ENCODE measurements at places on chromosomes 1 and 21. TPM values are rescaled to one million over a fixed set of nuclear protein-coding genes. Genes with fewer than 3 reads are reported as not detected.

GRCh38 chr21:41052820-41053555 is 115.0 kb upstream of the BACE2 start:
- no peak for DNase-seq

DNA sequence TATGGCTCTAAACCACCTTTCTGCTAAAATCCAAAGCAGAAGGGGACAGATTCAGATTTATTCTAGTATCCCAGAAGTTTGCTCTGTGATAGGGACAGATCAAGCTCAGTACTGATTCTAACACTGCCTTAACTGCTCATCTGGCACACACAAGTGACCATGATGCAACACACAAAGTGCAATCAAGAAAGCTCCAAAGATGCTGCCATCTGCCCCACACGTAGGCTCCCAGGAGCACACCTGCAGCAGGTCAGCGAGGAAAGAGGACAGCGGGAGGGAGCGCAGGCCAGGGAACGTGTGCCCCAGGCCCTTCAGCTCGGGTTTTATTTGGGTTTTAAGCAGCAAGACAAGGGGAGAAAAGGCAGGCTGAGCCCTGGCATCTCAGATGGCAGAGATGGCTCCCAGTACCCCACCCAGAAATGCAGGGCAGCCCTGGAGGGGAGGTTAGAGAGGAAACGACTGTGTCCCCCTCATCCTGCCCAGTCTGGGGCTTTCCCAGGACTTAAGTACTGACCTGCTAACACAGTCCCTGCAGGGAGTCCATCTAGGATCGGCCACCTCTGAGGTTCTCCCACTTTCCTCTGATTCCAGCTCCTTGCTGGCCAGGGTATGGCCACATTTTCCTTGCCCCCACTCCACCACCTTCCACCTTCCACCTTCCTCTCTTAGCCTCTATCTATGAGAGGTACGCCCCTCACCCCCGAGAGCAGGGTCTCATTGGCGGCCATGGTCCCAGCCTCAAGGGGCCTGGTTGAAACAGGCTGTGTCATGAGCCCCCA is 1.2 kb downstream of the TRIM11 start:
- no peak for DNase-seq

The ADGRL4 gene
- 15.2 TPM for total RNA-seq

DNA sequence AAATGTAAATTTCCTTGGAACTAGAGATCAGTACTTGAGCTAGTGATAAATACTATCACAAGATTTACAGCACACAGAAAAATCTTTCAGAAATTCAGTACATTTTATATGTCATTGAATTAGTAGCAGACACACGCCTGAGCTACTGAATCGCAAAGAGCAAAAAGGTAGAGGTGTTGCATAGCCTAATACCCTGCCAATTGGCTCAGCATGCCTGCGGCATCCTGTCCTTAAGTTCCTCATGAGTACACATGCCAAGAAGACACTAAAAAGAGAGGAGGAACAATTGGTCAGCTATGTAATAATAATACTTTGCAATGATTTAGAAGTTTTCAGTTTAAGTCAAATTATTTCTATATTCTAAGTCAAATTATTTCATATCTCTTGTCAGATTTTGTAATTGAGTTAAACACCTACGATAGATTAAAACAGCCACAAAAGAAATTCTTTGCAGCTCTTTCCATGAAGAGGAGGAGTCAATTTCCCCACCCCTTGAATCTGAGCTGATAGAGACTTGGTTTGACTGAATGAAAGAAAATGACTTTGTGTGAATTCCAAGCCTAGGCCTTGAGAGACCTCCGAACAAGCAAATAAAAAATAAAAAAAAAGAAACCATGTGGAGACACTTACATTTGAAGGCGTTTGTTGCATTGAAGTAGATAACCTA is 36.2 kb upstream of the PKN2 start:
- no peak for DNase-seq

GRCh38 chr1:232316864-232317263 is 313.1 kb downstream of the SIPA1L2 start:
- no peak for DNase-seq

- DNase-seq = peak; percentile 2
These were observed 642.7 kb upstream of the CXADR start for GRCh38 chr21:16870103-16870502.

The S100A14 gene
- total RNA-seq = 8.8 TPM

The KRTAP21-1 gene
- not detected for total RNA-seq

GRCh38 chr1:25621876-25622275 is 5.3 kb downstream of the MAN1C1 start:
- DNase-seq = no peak

- DNase-seq = no peak
These were observed 54.5 kb upstream of the GADD45A start for GRCh38 chr1:67630438-67631045.

- DNase-seq = no peak
These were observed 1237.8 kb upstream of the ADGRL4 start for GRCh38 chr1:80244372-80244771.

DNA sequence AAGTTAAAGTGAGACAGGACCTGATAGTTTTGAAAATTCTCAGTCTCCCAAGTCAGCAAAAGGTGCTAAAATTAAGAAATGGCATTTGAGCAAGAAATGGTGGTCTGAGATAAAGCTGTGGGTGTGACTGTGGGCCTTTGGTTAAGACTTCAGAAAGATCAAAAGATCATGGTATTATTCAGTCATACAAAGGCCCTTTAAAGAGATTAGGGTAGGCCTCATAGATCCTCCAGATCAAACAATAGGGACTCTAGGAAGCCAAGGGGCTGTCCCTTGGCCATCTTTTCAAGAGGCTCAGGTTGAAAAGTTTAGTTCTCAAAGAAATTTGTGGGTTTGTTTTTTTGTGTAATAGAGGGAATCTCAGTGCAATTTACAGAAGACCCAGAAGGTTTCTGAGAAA is 8.4 kb downstream of the HMGB4 start:
- no peak for DNase-seq

DNA sequence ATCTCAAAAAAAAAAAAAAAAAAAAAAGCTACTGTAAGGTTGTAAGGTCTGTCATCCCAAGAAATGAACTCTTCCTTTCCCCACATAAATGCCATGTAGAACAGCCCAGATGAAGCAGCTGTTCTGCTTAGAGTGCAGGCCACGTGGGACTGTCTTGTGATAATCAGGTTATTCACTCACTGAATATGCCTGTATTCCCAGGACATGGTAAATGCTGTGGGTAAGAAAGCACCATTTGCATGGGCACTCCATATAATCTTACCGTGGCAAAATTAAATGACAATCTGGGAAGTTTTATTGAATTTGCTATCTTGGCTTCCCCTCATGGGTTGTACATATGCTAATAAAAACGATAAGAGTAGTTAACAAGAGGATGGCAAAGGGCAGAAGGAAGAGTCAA is 13.8 kb downstream of the RGS5 start:
- no peak for DNase-seq

DNA sequence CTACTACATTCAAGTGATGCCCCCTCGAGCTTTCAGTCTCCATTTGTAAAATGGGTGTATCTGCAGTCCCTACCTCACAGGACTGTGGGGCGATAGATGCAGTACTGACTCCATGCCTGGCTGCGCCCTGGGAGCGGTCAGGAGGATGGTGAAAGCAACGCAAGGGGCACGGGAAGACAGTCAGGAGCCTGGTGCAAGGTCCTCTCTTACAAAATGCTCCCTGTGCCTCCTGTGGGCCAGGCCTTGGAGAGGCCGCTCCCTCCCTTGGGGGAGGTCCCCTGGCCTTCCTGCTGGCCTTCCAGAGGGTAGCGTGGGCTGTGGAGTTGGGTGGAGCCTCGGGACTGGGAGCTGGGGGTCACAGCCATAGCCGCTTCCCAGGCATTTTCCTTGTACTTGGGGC is 21.6 kb downstream of the FAM151A start:
- DNase-seq = no peak

The LCE1D gene
- total RNA-seq = not detected

- DNase-seq = peak; percentile 59
These were observed 25.4 kb downstream of the SLC19A2 start for GRCh38 chr1:169460191-169460833.

GRCh38 chr21:28133116-28133515 is 859.6 kb downstream of the LTN1 start:
- DNase-seq = no peak

GRCh38 chr1:69126796-69127195 is 440.9 kb upstream of the LRRC7 start:
- DNase-seq = no peak

DNA sequence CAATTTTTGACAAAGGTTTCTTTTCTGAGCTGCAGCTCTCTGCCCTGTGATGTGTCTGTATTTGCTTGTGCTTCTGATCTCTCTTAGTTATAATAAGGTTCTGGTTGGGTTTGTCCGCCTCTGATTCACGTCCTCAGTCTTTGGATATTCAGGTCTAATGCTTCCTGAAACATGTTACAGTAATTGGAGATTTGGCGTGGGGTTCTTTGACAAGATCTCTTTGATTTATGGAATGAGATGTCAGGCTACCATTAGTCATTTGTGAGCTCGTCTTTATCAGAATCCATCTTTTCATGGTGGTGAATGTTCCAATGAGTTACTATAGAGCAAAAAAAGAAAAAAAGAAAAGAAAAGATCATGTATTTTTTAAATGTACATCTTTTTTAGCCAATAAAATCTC is 62.5 kb downstream of the BACE2 start:
- no peak for DNase-seq

GRCh38 chr21:17576080-17576835 is 36.4 kb downstream of the BTG3 start:
- no peak for DNase-seq

The MYOM3 gene
- total RNA-seq = 1.8 TPM

DNA sequence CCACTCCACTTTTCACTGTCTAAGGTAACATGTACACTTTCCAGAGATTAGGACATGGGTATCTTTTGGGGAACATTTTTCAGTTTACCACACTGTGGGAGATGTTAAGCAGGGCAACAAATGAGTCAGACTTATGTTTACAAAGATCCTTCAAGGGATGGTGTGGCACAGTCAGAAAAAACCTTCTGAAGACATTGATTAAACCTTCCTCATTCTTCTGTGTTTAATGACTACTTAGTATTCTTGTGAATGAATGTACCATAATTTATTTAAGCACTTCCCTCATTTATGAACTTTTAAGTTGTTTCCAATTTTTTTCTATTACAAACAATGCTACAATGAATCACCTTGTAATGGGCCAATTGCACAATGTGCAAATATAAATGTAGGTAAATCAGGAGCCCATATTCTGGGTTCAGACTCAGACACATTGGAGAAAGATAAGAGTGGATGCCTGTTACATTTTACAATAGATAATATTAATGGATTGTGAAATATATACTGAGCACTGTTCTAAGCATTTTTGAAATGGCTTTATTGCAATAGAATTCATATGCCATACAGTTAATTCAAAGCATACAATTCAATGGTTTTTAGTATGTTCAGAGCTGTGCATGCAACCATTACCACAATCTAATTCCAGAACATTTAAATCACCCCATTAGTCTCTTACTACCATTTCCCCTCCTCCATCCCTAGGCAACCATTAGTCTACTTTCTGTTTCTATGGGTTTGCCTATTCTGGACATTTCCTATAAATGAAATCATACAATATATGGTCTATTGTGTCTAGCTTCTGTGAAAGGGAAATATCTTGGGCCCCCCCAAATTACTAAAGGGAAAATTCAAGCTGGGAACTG is 1.9 kb upstream of the SFT2D2 start:
- DNase-seq = no peak

- DNase-seq = no peak
These were observed 135.5 kb downstream of the RERE start for GRCh38 chr1:8681911-8682310.

- no peak for DNase-seq
These were observed 67.6 kb downstream of the POFUT2 start for GRCh38 chr21:45220071-45220481.

- peak; percentile 46 for DNase-seq
These were observed 33.5 kb upstream of the IL19 start for GRCh38 chr1:206736878-206737728.

The LHX8 gene
- not detected for total RNA-seq

DNA sequence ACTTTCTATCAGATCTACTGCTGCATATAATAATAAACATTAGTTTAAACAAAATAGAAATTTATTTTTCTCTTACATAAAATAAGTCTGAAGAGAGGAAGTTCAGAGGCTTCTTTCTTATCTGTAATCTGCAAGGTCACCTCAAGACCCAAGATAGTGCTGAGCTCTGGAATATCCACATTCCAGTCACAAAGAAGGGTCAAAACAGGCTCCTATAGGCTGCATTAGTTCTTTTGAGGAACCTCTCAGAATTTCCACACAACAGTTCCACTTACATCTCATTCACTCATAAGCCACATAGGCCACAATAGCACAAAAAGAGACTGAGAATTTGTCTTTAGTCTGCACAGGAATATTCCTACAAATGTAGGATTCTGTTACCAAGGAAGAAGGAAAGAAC is 15.4 kb downstream of the DYNLT5 start:
- DNase-seq = no peak

DNA sequence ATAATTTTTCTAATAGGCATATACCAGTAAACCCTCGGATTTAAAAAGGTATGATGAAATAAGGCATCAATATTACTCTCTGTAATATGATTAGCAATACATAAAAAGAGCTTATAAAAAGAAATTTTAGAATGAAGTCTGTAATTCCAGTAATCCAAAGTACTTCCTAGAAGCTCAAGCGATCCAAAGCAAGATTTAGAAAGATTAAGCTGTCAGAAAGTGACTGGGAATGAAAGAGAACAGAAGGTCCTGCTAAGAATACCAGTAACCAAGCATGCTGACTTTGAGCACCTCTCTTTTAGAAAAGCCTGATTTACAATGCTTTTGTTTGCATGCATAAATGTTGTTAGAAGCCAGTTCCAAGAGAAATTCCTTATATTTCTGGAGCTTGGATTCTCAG is 125.1 kb downstream of the GIPC2 start:
- DNase-seq = no peak

GRCh38 chr1:217090060-217090911 is 367.1 kb upstream of the ESRRG start:
- DNase-seq = no peak

DNA sequence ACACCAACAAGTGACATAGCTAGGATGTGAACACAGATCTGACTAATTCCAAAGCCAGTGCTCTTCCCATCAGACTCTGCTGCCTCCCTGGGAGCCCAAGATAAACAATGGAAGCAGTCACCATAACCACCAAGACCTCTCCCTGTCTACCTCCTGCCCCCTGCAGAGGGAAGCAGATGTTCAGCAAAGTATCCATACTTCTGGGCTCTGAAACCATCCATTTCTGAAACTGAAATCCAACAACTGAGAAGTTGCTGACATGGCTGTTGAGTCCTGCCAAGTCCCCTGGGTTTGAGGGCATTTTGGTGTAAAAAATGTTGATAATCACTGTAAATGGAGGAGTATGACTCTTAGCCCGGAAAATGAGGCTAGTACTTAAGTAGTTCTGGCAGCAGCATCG is 102.1 kb downstream of the TYW3 start:
- DNase-seq = no peak

- no peak for DNase-seq
These were observed 112.2 kb downstream of the NEK7 start for GRCh38 chr1:198268784-198269645.

DNA sequence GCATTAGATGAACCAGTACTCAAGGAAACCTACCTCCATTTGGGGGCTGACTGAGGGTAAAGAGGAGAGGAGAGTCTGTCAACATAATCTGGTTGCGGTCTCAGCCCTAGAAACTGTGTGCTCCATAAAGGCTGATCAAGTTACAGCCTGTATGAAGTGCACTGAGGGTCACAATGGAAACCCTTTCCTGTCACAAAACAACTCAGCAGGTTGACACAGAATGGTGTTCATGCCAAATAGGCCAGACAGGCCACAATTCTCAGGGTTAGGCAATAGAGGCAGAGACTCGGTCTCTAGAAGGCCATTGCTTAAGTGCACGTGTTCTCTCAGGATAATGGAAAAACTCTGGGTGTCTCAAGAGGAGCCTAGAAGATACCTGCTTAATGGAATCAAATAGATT is 4.1 kb upstream of the ANKRD35 start:
- DNase-seq = no peak
